Activated CD8-positive, alpha-beta memory T cell treated with anti-CD3 and anti-CD28 coated beads for 1 hour (primary cell): ENCODE measurements at places on chromosomes 2 and 18.
A peak's percentile ranks its signal among the peaks of the same experiment; 100 is the strongest.

DNA sequence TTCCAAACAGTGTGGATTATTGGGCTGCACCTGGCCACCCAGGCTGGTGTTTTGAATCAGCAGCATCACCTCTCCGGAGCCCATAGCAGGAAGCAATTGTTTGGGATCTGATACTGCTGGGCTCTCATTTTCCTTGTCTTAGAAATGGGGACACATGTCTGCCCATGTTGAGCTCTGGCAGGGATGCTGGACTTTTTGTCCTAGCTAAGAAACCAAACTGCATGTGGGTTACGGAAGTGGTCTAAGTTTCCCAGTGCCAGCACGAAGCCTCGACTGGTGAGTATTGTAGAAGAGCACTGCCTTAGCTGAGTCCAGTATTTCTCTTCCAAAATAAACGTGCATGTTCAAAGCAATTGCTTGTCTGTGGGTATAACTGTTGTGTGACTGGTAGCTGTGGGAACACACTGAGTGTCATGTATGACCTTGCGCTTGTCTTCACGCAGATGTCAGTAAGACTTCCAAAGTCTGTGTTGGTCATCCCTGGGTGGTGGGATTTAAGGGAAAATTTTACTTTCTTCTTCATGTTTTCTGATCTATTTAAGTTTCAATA lies 43.6 kb downstream of the SH3RF3 start:
- no peak for DNase-seq

DNA sequence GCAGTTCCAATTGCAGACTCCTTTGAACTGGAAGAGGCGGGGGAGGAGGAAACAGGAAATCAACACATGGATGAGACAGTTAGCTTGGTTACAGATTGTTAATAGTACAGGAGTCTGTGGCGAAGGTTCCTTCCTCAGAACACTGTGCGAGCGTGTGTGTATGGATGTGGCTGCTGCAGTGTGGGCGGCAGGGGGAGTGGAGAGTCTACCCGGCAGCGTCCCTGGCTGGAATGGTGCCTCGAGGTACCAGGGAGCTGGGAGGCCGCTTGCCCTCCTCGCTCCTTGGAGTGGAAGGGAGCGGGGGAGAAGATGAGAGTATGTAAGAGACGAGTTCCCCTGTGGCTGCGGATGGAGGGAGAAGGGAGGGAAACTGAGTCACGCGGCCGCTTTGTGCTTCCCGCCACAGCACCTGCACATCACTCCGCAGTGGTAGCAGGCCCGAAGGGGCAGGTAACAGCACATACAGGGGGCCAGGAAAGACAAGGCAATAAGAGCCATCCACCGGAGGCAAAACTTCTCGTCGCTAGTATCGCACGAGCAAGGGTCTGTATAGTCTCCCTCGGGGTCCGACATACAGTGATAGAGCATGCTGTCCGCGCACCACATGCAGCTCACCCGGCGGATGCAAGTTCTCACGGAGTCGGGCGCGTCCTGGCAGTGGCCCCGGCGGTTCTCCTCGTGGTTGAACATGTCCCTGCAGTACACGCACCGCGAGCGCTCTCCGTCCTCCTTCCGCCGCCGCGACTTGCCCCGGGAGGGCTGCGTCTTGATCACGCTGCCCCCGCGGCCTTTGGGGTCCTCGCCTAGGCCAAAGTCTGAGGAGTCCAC lies 85.7 kb downstream of the ACTR2 start:
- no peak for DNase-seq

DNA sequence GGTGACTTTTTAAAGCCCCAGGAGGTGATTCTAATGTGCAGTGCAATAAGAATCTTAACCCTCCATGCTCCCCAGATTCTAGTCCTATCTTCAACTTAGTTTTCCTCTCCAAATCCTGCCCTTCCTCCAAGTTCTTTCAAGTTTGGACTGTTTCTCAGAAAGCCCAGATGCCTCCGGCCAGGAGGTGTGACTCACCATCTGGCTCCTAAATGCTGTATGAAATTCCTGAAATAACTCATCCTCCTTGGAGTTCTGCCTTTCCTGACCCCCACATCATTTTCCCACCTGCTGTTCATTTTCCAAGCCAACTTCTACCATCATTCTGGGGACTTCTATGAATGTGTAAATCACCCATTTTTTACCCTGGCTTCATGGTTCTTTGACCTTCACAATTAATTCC lies 118.2 kb upstream of the NOL4 start:
- DNase-seq = no peak

DNA sequence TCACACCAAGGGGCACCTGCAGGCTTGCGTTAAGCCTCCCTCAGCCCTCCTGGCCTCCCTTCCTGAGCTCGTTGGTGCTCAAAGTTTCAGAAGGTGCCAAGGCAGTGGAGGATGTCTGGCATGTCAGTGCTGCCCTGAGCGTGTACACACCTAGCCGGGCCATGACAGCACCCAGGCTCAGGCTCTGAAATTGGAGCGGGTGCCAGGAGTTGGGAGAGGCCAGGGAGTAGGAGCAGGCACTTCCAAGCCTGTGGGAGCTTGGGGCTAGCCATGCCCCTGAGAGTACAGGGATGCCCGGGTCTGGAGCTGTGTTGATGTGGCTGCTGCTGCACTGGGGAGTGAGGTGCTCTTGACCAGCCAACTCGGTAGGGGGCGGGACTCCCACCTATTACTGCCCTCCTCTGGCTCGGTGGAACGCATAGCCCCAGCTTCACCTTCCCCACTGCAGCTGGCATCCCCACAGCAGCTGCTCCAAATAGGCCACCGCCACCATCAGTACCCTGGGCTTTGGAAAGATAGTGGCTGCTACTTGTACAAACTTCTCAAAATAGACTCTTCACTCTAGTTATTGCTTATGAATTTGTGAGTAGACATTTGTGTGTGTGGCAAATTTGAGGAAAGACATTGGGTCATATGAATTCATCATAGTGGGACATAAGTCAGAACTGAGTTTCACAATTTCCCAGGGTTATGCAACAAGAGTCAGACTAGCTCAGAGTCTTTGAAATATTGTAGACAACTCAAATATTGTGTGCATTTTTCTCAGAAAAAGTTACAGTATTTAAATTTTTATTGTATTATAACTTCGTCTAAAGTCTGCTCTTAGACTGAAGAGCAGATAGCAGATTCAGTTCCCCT lies 6.8 kb upstream of the PCARE start:
- no peak for DNase-seq

DNA sequence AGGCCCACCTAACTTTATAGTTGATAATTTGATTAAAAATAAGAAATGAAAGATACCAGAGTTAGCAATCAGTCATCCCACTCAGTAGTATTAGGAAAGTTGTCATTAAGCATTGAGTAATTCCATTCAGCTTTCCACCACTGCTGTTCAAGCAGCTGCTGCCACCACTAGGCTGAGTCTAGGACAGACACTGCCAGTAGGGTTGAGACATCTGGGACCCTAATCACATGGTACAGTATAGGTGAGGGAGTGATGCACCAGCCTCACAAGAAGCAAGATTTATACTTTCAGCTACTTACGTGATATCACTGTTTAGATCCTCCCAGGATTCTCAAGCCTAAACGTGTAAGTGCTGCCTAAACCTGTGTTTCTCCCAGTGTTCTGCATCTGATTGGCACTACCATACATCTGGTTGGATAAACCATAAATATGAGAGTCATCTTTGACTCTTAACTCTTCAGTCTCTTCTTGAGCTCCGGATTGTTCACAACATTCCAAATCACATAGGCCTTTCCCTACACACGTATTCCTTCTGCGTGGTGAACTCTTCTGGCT lies 3.2 kb downstream of the UBXN4 start:
- DNase-seq = no peak

DNA sequence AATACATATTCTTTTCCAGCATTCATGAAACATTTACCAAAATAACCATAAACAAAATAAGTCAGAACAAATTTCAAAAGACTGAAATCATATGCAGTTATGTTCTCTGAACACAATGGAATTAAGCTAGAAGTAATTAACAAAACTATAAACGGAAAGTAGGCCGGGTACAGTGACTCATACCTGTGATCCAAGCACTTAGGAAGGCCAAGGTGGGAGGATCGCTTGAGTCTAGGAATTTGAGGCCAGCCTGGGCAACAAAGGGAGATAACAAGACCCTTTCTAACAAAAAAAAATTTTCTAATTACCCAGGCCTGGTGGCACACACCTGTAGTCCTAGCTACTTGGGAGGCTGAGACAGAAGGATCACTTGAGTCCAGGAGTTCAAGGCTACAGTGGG lies 14.9 kb downstream of the ATAD2B start:
- DNase-seq = no peak

- DNase-seq = no peak
Measured at GRCh38 chr2:14475994-14476393, 156.5 kb upstream of the LRATD1 start.

DNA sequence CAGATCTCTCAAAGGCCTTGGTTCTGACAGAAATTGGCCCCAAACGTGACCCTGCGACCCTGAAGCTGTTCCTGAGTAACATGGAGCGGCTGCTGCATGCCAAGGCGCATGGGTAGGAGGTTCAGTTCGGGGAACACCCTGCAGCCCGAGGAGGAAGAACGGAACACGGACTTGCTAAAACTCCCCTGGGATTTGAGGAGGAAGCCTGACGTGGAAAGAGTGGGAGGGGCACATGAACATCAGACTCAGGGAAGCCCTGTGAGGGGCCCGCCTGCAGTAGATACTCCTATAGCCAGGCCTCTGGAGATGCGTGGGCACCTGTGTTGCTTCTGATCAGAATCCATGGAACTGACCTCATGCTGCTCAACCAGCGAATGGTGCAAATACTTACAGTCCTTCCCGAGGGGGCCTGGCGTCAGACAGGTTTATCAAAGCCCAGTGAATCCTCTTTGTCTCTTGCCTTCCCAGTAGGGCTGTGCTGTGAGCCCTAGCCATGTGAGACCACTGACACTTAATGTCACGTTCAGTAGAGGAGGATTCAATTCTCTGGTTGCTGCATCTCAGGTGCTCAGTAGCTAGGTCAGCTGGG lies 46.8 kb downstream of the IMPA2 start:
- no peak for DNase-seq

DNA sequence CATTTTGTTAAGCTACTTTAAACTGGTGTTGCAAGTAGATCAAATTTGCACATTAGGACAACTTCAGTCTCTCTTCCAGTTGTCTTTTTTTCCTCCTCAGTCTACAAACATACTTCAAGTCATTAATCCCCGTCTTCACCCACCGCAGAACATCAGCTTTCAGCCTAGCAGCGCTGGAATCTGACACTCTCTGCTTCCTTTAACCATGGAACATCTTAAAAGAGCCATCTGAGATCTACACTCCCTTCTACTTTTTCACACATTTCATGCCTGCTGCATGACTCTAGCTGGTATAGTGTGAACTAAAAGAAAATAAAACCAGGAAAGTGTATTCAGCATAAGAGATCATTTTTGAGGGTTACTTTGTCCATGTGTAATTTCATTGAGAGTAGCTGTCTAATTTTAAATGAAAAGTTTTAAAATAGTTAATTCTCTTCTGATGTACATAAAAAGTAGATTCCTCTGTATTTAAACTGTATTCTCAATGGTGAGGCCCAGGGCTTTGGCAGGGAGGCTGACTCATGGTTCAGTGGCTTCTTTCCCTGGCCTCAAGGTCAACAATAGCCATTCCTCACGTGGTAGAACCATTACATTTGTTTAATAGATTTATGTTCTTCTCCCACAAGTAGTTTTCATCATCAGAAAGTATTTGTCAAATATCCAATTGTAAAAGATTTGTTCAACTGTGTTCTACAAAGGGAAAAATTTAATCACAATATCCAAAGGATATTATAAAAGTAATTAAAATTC lies 16.5 kb downstream of the SGPP2 start:
- DNase-seq = no peak

DNA sequence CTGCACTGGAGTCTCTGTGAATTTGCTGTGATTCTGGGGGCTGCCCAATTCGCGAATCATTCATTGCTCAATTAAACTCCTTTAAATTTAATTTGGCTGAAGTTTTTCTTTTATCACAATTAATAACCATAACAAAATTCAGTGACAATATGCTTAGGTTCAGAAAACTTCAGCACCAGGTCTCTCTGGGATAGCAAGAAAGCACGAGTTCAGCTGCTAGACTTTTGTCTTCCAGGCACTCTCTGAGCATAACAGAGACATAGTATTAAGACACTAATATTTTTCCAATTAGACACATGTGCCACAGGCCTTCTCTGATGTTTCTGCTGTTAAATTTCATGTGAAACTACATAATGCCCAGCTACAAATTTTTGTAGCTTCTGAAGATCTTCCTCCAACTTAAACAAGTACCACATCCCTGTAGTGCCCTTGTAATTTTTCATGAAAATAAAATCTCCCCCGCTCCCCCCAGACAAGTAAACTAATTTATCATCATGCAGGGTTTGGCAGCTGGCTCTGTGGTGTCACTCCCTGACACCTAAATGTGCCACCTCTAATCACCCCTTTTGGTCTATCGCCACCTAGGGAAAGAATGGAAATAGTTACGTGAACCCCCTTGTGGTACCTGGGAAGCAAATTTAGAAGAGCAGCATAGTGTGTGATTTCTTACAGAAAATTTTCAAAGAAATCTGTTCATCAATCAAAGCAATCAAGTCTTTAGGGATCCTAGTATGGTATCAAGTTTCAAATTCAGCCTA lies 94.1 kb downstream of the CSRNP3 start:
- no peak for DNase-seq

DNA sequence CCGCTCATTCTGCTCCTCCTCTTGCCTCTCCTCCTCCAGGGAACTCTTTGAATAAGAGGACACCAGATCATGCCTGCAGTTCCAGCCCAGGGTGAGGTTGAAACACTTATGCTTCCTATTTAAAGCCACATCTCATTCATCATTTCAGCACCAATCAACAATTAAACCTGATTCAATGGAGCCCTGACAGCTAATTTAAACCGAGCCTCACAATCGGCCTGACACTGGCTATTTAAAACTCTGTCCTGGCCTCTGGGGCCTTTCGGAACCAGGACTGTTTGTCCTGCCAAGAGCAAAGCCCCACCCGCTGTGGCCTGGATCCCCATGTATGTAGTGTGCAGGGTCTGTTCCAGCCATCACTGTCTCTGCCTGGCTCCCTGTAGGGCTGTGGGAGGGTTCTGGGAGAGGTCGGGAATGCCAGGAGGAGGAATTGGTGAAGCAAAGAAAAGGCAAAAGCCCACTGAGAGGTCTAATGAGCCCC lies 97.4 kb downstream of the MCFD2 start:
- DNase-seq = no peak

GRCh38 chr2:145028101-145028920 lies 508.4 kb upstream of the ZEB2 start:
- DNase-seq = no peak

GRCh38 chr2:3677436-3677835 lies 19.4 kb downstream of the ALLC start:
- no peak for DNase-seq

DNA sequence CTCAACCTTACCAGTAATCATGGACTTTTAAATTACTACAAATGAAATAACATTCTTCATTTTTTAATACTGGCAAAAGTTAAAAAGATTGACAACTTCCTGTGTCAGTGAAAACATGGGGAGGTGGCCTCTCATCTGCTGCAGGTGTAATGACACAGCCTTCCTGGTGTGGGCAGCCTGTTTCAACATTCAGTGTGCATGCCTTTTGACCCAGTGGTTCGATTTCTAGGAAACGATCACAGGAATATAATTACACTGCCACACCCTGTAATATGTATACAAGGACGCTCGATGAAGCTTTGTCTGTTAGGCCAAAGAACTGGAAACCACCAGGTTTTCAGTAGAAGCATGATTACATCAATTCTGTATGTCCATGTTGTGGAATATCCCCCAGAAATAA lies 68.7 kb downstream of the MTHFD2 start:
- DNase-seq = peak; percentile 13
